ENCODE measurements at places on chromosomes 5 and 9. TPM values are rescaled to one million over a fixed set of nuclear protein-coding genes. Genes with fewer than 3 reads are reported as not detected.

DNA sequence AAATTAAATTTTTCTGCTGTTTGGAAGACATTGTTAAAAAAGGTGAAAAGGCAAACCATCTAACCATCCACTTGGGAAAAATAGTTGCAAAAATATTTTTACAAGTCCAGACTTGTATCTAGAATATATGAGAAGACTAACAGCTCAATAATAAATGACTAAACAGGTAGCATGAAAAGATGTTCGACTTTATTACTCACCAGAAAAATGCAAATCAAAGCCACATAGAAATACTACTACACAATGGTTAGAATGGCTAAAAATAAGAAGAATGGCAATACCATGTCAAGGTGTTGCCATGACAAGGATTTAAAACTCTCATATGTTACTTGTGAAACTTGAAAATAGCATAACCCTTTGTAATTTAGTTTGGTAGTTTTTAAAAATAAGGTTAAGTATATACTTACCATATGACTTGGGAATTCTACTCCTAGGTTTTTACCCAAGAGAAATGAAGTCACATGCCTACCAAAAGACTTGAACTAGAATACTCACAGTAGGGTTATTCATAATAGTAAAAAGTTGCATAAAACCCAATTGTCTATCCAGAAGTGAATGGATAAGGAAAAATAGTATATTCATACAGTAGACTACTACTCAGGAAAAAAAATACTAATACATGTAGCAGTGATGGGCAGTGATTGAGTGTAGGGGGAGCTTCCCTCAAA, 93.8 kb downstream of the VPS13A start:
- DNase-seq: no peak

Gene GPR150
- total RNA-seq: not detected

Gene OTULIN
- total RNA-seq: 41.0 TPM

DNA sequence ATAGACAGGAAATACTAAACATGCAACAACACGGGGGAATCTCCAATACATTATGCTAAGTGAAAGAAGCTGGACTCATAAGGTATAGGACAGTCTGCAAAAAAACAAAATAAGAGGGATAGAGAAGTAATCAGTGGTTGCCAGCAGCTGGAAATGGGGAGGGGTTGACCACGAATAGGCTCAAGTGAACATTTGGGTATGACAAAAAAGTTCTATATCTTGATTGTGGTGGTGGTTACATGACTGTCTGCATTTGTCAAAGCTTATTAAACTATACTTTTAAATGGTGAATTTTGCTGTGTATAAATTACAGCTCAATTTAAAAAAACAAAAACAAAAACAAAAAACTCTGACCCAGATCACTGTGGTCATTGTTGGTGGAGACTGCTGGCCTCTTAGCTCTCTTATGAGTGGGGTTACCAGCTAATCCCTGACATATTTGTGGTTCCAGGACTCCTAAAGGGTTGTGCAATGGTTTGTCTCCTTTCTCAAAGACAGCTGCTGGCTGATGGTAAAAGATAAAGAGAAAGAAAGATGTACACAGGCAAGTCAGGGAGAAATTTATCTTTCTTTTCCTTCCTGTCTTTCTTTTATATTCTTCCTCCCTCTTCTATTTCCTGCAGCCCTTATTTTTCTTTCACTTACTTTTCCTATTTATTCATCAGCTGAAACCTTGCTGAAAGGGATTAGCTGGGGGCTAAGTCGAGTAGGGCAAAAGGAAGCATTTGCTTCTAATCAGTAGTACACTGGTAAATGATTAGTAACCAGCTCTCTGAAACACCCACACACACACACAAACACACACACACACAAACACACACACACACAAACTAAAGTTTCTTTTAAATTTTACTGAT, 42.6 kb upstream of the APC start:
- DNase-seq: no peak

DNA sequence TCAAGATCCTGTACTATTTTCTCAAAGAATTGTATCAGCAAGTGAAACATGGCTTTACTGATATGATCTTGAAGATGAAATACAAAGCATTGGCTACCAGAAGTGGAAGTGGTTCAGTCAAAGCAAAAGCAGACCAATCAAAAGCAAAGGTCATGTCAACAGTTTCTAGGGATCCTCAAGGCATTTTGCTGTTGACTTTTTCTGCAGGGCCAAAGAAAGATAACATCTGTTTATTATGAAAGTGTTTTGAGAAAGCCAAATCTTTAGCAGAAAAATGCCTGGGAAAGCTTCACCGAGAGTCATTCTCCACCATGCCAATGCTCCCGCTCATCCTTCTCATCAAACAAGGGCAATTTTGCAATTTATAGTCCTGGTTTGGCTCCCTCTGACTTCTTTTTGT, 90.3 kb upstream of the ACO1 start:
- DNase-seq: no peak

DNA sequence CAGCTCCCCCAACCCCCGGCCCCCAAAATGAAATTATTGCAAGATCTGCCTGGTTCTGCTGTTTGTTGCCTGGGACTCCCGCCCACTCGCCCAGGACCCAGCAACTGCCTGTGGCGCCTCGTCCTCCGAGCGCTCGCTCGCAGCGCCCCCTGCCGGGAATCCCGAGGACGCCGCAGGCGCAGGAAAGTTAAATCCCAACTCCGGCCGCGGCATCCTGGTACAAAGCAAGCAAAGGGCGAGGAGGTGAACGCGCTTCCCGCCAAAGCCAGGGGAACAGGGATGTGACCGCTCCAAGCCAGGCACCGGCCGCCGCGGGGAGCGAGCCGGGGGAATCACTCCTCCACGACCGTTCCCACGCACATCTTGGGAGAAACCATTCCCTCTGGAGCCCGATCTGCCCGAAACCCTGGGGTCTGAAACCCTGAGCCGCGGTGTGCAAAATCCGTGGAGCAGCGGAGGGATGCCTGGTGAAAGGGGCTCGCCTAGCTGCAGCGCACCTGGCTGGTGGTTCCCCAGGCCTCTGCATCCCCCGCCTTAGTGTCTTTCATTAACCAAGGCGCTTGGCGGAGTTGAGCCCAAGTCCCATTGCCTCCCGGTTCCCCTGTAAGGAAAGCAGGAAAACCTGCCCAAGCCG, 1.3 kb downstream of the SEMA5A start:
- peak; percentile 85 for DNase-seq

GRCh38 chr5:145076040-145076439, 759.1 kb downstream of the PRELID2 start:
- no peak for DNase-seq

DNA sequence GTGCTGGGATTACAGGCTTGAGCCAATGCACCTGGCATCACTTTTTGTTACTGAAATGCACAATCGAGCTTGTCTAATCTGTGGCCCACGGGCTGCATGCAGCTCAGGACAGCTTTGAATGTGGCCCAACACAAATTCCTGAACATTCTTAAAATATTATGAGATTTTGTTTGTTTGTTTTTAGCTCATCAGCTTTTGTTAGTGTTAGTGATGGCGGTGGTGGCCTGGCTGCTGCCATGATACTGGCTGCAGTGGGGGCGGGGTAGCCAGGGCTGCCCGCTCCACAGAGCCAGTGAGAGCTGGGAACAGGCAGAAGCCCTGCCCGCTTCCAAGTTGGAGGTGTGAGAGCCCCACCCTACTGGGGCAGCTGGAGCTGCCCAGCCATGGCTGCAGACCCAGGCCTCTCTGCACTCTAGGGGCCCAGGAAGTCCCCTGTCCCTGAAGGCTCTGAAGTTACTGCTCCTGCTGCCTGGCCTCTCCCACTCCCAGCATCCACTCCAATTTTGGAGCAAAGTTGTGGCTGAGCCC, 76.6 kb upstream of the SHB start:
- DNase-seq: no peak

DNA sequence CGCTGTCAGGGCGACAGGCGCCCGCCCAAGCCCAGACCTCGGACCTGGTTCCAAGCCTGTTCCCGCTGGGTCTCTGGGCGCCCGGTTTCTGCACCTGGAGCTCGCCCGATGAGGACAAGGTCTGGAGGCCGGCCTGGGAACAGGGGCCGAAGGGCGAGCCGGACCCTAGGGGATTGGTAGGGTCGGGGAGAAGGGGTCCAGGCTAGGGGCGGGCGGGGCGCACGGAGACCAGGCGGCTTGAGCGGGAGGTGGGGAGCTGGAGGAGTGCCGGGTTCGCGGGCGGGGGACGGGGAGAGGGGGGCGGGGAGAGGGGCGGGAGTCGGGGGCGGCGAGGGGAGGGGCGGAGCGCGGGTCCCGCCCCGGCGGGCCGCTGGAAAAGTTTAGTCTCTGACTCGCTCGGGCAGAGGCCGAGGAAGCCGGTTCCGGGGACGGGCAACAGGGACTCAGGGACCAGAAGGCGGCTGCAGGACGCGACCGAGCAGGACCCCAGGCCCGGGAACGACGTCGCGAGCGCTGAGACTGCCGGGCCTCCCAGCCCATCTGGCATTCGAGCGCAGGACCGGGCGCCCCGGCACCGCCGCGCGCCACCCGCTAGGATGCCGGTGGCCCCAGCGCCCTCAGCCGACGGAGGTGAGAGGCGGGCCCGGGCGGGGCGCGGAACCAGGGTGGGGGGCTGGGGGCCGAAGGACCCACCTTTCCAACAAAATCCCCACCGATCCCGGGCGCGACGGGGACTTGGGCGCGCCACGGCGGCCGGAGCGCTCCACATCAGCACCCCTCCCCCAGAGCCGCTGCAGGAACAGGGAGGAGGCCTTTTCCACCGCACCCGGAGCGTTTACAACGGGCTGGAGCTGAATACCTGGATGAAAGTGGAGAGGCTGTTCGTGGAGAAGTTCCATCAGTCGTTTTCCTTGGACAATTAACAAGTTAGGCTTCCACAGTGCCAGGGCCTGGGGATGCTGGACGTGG, at the start of gene S1PR3:
TSS of gene S1PR3 (plus strand) at position 403 of the 969 bp plus-strand sequence. CDS start 9,733 bp downstream, outside the sequence.
- peak; percentile 58 for DNase-seq

DNA sequence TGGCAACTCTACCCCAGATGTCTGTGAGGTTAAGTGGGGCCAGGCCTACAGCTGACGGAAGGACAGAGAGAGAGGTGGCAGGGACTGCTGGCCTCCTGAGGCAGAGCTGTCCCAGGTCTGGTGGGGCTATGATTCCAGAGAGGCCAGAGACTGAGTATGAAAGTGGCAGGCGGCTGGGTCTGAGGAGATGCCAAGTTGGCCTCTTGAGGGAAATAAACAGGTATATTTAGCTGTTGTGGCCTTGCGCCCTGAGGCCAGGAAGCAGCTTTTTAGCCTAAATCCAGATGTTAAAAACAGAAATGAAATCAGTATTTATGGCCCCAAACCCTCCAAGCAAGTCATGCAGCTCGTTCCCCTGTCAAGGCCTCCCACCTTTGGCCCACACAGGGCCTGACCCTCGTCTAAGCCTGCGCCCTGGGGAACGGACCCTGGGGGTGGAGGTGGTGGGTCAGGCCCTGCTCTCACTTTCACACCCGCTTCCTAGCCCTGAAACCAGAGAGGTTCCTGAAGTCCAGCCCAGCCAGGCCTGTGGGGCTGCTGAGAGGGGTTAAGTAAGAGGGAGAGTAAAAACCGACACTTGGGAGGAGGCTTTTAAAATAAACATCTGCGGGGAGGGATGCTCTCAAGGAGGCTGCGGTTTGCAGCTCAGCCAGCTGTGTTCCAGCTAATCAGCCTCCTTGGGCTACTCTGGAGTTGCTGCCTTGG, 18.7 kb downstream of the PCDHGC5 start:
- DNase-seq: no peak

- peak; percentile 51 for DNase-seq
Measured at GRCh38 chr9:133428617-133429101, 6.5 kb downstream of the ADAMTS13 start.

Gene TOR1A
- 42.1 TPM for total RNA-seq

- no peak for DNase-seq
Measured at GRCh38 chr5:13003457-13003856, 941.0 kb downstream of the DNAH5 start.

Gene GDA
- not detected for total RNA-seq

- no peak for DNase-seq
Measured at GRCh38 chr5:21774801-21775200, 1078.3 kb downstream of the CDH12 start.

Gene TRPM6
- 0.54 TPM for total RNA-seq

- DNase-seq: peak; percentile 43
Measured at GRCh38 chr5:181243018-181243563, 615 bp downstream of the RACK1 start.

Gene RASGEF1C
- total RNA-seq: 4.0 TPM

DNA sequence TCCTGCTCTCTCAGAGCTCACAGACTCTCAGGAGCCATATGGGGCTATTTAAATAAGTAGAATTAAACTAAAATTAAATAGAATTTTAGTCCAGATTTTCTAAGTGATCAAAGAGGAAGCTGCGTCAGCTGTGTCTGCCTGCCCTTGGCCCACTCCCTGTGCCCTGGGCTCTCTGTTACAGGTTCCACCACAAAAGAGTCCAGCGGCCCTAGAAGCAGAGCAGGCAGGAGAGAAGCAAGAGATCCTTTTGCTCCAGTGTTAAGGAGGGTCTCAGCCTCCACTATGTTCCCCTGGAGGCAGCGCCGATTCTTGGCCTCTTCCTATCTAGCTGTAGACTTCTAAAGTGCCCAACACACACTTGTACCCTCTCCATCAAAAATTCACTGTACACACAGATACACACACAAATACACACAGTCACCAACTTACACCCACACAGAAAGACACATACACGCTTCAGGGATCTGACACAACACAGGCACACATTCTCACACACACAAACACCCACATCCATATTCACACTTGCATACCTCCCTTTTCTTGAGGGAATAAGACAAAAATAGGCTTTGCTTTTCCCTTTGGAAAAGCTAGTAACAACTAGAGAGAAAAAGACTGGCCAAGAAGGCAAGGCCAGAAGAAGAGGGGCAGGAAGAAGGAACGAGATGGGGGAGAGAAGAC, 5.5 kb upstream of the TNIP1 start:
- no peak for DNase-seq

DNA sequence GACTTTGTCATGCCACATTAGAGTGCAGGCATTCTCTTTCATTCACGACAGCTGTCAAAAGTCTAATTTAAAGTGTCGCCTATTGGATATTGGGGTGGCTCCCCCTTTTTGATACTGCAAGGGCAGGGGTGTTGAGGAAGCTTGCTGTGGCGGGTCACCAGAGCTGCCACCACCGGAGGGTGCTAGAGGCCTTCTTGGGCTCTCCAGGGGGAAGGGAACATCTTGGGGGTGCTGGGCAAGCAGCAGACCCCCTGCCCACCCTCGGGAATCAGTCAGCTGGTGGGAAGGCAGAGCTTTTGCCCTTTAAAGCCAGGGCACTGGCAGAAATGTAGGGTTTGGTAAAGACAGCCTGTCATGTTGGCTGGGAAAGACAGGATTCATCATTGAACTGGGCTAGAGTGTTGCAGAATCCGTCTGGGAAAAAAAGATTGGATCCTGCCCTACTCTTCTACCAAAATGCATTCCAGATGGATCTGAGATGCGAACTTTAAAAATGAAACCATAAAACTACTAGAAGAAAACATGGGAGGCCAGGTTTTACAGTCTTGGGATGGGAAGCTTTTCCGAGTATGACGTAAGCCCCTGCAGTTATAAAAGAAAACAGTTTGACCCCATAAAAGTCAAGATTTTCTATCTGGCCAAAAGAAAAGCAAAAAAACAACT, 22.3 kb downstream of the COL5A1 start:
- DNase-seq: no peak

- no peak for DNase-seq
Measured at GRCh38 chr9:127193483-127193882, 71.0 kb upstream of the ANGPTL2 start.
